ENCODE measurements at places on chromosomes 4 and X.
A peak's percentile ranks its signal among the peaks of the same experiment; 100 is the strongest.

- no peak for DNase-seq
These were observed 146.7 kb downstream of the CHIC2 start for GRCh38 chr4:53917729-53918128.

DNA sequence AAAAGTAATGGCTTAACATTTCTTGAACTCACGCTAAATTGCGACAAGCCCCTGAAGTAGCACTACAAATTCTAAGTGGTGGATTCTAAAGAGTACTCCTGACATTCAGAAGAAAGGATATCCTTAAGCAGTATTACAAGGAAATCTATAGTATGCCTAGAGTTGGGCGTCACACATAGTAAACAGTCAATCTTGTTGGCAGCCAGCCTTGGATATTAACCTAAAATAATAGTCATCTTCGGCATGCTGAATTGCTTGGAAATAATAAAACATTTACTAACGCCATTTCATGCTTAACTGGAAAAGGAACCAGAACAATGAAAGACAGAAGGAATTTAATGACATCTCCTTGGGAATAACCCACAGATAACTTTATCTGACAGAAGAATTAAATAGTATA, 18.6 kb downstream of the ATP8A1 start:
- no peak for DNase-seq

GRCh38 chrX:149512225-149512885, 7.2 kb upstream of the IDS start:
- peak; percentile 46 for DNase-seq

DNA sequence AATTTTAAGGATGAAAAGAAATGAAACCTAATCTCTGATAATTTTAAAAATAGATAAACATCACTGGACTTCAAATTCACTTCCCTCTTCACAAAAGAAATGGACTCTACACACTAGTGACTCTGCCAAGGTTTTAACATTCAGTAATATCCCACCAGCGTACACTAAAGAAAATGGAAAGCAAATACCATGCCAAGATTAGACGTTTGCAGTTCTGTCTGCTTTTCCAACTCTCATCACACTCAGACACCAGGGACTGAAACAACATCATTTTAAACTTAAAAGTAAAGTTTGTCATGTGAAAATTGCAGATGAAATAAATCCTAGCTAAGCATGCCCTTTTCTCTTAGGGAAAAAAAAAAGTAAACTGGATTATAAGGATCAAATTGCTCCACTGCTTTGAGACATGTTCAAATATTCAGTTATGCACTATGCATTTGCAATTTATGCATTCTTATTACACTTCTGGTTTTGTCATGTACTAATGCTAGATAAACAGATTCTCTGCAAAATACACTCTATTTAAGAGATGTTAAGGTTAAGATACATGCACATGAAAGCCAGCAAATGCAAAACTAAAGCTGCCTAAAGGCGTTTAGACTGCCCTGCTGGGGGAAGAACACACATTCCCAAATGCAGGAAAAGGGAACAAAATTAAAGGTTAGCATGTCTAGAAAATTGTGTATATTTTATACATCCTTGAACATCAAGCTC, 534.4 kb upstream of the EPHA5 start:
- DNase-seq = no peak

DNA sequence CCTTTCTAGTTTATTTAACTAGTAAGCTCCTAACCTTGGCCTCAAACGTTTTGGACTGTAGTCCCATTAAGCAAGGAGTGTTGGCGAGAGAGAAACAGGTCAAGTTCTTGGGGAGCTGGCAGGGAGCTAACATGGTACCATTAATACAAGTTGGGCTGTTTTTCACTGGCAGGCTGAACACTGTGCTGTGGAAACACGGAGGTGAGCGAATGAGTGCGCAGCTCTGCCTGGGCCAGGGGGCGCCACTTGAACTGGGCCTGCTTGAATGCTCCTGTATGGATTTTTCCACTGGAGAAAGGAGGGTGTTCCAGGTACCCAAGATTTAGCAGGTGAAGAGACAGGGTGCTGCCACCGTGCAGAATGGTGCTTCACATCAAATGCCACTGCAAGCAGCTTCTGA, 7.4 kb upstream of the SMS start:
- no peak for DNase-seq

GRCh38 chr4:159177265-159178150, 74.6 kb downstream of the RAPGEF2 start:
- DNase-seq = no peak

DNA sequence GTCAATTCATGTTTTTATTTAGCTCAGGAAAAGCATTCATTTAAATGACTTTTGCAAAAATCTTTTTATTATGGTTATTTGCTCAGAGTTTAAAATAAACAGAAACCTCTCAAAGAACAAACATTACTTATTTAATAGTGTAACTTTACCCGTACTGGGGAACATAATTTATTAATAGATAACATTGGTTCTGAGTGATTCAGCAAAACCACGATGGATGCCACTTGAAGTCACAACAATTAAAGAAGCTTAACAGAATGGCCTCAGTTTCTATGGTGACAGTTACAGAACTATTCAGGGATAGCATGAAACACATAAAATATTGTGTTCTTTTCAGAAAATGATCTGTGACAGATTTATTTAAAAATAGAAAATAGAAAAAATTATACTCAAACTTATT, 368.7 kb downstream of the CCSER1 start:
- no peak for DNase-seq

GRCh38 chrX:120111611-120112010, 4.1 kb downstream of the RHOXF1 start:
- no peak for DNase-seq

DNA sequence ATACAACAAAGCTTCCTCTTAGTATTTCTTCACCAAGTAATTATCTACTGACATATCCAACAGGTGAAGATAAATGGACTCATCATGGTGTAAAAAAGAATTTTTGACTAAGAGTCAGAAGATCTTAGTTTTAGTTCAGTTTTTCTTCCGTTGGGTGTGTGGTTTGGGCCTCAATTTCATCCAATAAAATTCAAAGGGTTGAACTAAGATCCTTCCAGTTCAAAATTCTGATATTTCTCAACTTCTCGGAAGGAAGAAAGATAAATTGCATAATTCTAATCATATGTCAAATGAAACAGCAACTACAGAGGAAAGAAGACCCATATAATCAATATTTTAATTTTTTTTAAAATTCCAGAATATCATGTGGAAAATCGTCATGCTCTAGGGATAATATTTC, 192.7 kb downstream of the SPRY1 start:
- no peak for DNase-seq

DNA sequence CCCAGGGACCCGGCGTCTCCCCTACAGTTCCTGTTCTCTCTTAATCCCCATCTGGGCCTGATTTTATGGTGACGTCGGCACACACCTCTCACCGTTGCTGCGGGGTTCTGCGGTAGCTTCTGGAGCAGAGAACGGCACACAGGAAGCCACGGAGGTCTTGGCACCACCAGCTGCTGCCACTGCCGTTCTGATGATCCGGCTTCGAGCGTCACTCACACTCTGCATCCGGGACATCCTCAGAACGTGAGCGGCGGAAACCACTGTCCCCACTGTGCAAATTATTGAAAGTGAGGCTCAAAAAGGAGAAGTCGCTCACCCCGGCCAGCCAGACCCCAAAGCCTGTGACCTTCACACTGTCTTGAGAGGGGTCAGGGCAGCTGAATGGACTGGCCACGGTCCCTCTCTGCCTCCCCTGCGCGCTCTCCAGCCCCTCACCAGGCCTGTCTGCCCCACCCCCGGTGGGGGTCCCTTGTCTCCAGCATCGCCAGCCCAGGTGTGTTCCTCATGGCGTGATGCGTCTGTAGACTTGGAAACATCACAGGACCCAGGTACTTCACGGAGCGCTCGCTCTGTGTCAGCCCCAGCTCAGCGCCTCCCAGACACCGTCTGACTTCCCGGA, 201.1 kb downstream of the AFAP1 start:
- peak; percentile 76 for DNase-seq

DNA sequence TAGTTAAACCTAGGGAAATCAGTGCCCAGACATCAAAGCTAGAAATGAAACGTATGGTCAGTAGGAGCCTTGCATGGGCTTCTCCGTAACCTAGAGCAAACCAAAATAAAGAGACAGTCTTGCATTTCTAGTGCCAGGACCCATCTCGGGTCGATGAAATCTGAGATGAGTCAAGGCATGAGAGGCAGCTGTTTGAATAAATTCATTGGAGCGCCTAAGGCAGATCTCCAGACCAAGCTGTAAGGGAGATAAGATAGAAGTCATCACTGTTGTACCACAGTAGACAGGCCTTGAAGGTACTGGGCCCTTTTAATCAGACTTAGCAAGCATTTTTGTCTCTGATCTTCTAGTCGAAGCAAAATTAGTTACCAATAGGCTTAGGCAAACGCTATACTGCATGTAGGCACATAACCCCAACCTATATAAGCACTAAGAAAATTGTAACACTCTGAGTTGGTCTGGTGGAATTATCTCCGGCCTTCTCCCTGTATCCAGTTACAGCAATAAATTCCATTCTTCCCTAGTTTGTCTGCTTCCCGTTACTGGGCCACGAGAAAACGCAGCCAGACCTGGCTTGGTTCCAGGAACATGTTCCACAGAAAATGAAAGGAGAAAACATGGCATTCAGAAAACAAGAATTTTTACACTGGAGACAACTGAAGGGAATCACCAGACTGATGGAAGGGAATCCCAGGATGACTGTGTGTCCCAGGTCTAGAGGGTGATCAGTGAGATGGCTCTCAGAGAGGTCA, 21.1 kb upstream of the PAPSS1 start:
- no peak for DNase-seq

GRCh38 chr4:14299166-14299565, 671.6 kb upstream of the BOD1L1 start:
- no peak for DNase-seq

- no peak for DNase-seq
These were observed 26.1 kb downstream of the LAMTOR3 start for GRCh38 chr4:99868126-99868596.

GRCh38 chr4:123455360-123455759, 58.8 kb downstream of the SPRY1 start:
- DNase-seq = no peak

GRCh38 chr4:28317221-28317620, 1456.6 kb downstream of the STIM2 start:
- no peak for DNase-seq

DNA sequence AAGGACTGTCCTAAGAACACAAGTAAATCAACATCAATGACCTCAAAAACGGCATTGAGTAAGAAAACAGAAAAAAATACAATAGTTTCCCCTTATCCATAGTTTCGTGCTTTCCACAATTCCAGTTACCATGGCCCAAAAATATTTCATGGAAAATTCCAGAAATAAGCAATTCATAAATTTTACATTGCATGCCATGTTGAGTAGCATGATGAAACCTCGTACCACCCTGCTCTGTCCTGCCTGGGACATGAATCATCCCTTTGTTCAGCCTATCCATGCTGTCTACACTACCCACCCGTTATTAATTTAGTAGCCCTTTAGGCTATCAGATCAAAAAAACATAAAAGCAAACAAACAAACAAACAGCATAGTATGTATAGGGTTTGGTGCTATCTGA, 51.1 kb downstream of the KLF3 start:
- DNase-seq = no peak

- no peak for DNase-seq
These were observed 1010.4 kb downstream of the ADGRL3 start for GRCh38 chr4:62210486-62210885.

DNA sequence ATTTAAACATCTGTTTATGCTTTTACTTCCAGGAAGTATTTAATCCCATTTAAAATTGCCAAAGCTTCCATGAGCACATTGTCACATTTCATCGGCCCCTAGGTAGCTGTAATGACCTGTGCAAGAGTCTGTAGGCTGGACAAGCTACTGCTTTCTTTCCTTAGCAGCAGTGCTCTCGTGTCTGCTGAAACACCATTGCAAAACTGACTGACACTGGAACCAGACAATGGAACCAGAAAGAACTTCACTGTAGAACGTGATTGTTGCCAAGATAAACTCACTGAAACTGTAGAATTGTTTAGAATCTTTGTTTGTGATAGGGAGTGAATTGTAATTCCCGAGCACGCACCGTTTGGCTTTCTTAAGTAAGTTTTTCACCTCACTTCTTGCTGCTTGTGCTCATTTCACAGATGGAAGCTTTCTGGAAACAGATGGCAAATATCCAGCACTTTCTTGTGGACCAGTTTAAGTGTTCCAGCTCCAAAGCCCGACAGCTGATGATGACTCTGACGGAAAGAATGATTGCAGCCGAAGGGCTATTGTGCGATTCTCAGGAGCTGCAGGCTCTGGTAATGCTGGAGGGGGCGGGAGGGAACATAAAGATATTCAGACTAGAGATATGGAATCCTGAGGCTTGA, 36.9 kb downstream of the EVC start:
- no peak for DNase-seq

GRCh38 chrX:47878198-47878597, 41.5 kb downstream of the ZNF81 start:
- no peak for DNase-seq

GRCh38 chr4:174135936-174136406, 147.5 kb downstream of the FBXO8 start:
- DNase-seq = no peak

DNA sequence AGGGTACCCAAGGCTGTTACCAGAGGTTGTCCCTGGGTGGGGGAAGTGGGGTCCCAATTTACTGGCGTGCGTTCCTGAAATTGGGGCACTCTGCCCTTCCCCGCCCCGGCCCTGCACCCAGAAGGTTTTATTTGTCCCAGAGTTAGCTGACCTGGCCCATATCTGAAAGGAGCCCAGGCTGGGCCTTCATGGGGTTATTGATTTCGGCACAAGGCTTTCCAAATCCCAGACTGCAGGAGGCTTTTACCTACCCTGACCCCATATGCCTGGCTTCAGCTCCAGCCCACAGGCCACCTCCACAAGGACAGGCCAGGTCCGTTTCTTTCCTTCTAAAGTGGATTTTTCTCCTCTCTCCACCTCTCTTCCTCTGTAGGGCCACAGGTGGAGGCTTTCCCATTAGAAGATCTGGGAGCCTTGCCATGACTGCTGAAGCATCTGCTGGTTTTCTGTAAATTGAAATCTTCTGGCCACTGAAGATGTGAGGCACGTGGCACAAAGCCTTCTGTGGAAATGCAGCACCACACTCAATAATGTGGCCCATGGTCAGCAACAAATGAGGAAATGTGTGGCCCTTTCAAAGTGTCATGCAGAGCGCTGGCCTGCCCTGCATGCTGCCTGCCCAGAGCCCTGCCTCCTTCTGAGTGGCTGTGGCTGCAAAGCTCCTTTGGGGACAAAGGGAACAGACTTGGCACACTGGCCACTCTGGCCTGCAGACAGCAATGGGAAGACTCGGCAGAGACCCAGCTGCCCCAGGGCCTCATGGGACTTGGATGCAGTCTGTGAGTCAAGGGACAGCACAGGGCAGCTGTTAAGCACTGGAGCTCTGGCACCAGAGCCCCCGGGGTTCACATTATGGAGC, 43.1 kb upstream of the MTM1 start:
- no peak for DNase-seq

DNA sequence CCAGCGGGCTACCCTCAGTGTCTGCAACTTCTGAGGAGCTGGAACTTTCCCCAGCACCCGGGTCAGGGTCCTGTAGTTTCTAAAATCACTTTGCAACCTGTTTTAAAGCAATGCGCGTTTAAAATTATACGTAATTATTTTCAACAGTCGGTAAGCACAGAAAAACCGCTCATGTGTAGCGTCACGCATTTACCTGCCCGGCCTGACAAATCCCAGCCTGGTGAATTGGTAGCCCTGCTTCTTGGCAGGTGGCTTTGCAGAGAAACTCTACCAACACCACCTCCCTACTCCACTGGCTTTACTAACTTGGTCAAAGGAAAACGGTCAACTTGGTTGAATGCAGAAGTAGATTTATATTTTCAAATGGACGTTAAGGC, 640 bp downstream of the BANK1 start:
- DNase-seq = no peak

- no peak for DNase-seq
These were observed 48.7 kb upstream of the CRMP1 start for GRCh38 chr4:5941601-5942000.

Data from Jurkat, Clone E6-1 (cell line).